Stimulated activated CD8-positive, alpha-beta memory T cell treated with anti-CD3 and anti-CD28 coated beads, Interleukin-4, amount 100 ng/mL, for 4 hours (primary cell): ENCODE measurements at places on chromosomes 1 and 21.

- DNase-seq, result no peak
These were observed 205.8 kb upstream of the PLXNA2 start for GRCh38 chr1:208449951-208450350.

- DNase-seq, result no peak
These were observed 486.6 kb downstream of the SETD4 start for GRCh38 chr21:35573472-35574374.

GRCh38 chr1:70487459-70487815 is 76.4 kb downstream of the CTH start:
- DNase-seq, result no peak

- DNase-seq, result no peak
These were observed 113.2 kb upstream of the CYYR1 start for GRCh38 chr21:26686278-26686677.

GRCh38 chr1:162487241-162487640 is 10.4 kb upstream of the UHMK1 start:
- no peak for DNase-seq

DNA sequence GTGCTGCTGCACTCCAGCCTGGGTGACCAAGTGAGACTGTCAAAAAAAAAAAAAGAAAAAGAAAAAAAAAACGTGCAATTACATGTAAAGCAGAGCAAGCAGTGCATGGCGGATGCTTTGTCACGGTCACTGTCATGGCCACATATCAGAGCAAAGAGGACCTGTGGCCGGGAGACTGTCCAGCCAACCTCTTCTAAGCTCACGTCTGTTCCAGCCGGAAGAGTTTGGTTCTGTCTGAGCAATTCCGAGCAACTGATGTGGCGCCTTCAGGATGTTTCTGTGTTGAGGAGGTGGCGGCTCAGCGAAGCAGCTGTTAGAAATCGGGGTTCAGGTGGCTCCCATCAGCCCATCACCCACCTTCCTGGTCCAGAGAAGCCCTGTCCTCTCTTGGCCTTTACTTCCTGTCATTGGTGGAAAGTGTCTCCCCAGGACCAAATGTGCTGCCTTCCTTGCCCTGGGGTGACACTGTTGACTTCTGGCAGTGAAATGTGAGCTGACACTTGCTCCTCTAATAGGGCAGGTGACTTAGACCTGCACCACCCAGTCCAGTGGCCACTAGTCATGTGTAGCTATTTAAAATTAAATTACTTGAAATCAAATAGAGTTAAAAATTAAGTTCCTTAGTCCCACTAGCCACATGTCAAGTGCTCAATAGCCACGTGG is 59.9 kb downstream of the ARHGEF10L start:
- DNase-seq, result no peak

DNA sequence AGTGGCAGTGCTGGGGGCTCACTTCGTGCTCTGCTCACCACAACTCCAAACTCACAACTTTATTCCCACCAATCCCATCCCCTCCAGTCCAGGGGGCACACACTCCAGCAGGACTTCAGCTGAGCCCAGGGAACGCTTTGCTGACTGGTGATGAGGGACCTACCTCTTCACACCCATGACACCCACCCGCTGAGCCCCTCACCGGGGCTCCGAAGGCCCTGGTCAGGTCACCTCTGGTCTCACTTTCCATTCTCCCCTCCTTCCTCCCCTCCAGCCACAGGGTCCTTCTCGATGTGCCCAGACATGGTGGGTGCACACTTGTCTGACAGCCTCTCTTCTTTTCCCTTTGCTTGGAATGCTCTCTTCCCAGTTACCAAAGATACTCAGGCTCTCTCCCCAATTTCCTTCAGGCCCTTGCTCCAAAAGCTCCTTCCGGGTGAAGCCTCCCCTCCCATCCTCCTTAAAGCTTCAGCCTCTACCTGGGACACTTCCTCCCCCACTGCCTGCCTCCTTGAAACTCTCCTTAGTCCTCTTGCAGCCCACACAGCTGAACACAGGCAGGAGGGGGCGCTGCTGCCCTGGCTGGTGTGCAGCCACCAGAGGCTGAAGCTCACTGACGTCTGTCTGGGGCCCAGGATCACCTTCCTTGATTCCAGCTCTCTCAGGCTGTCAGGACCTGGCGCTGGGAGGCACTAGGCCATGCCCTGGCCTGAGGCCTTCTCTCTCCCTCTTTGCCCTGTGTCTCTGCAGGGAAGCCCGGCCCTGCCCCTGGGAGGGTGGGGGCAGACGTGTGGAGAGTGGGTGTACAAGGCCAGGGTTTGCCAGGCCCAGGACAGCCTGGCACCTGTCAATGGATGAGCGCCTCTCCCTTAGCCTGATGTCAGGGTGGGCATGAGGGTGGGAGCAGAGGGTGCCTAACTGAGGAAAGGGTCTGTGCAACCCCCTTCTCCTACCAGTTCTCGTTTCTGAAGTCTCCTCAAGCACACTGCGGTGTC is 1.6 kb downstream of the KCNE1 start:
- no peak for DNase-seq

DNA sequence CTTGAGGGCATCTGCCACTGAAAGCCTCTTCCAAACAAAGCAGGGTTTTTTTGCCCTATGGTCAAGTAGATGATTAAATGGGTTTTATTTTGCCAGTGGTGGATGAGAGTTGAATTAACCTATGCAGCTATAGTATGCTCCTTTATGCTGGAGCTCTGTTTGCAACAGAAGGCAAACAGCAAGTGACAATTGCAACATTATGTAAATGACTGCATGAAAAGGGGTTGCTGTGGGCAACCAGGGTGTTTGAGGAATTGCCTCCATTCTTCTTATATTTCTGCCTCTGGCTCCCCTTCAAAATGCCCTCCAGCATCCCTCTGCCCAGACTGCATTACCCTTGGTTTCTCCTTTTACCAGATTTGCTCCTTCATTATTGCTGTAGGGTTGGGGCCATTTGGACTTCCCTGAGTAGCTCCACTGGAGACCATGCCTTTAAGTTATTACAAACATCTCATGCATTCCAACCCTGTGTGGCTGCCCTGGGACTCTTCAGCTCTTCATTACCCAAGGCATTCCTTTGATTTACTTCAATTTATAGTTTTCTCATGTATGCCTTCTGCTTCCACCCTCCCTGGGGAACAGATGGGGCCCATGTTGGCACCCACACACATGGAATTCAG is 398.4 kb downstream of the PRDM2 start:
- DNase-seq, result no peak

GRCh38 chr21:41593051-41593759 is 85.2 kb upstream of the TMPRSS2 start:
- no peak for DNase-seq

DNA sequence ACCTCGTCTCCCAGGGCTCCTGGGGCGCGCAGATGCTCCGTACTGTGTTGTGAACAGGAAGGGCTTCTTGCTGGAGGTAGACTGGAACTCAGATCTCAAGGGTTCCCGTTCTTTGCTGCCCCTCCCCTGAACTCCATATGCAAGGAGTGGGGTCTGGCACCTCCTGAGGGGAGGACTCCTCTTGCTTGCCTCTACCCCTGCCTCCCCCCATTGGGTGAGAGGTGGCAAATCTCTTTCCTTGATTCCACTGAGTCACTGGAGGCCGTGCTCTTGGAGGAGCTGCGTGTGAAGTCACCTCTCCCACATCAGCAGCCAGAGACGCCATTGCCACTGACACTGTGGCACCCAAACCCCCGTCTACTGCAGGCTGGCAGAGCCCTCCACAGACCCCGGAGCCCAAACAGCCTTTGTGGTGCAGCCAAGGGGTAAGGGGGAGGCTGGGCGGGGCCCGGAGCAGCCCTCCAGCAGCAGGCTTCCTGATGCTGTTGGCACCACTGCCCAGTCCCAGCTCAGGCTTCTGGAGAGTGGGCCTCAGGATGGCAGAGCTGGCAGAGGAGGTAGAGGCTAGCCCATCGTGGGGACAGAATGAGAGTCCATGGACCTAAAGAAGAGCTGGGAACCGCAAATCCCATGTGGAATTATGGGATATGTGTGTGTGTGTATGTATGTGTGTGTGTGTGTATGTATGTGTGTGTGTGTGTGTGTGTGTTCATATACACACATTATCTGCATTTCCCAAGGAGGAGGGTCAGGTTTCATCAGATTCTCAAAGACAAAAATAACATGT is 104.9 kb upstream of the RUNX3 start:
- DNase-seq, result no peak

GRCh38 chr1:82903626-82904025 is 1095.3 kb downstream of the TTLL7 start:
- DNase-seq, result no peak

DNA sequence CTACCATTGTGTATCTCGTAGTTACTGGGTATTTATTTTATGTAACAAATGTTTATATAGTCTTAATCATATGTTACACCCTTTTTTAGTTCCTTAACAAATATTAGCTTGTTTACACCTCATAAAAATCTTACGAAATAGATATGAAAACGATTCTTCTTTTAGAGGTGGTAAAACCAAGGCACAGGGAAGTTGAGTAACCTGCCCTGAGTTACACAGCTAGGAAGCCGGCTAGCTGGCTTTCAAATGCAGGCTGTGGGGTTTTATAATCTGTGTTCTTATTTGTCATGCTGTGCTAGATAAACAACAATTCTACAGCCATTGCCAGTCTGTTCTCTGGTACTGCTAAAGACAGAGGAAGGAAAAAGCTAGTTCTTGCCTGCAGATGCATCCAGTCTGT is 109.6 kb downstream of the NOS1AP start:
- no peak for DNase-seq

DNA sequence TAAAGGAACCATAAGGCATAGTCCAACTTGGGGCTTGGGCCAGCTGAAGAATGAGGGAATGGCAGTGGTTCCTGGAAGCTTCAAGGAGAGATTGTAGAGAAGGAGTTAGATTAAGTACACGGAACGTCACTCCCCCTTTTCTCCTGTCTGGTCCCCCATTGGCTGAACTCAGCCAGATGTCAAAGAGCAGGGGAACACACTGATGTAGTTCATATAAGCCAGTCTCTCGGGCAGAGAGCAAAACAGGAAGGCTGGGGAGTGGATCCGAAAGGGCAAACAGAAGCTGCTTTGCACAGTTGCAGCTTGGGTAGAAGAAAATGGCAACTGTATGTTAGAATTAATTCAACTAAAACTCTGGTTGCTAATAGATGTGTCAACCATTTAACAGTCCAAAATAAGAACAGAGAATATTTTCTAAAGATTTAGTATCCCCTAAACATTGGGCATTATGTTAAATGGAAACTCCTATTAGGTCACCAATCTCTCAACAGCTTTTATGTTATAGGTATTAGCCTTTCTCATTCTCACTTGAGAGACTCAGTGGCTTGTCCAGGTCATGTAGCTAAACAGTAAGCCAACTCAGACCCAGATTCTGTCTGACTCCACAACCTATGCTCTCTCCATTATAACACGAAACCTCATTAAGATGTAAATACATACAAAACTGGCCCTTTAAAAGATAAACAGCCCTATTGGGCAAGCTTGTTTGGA is 600.7 kb upstream of the USP24 start:
- DNase-seq, result no peak

DNA sequence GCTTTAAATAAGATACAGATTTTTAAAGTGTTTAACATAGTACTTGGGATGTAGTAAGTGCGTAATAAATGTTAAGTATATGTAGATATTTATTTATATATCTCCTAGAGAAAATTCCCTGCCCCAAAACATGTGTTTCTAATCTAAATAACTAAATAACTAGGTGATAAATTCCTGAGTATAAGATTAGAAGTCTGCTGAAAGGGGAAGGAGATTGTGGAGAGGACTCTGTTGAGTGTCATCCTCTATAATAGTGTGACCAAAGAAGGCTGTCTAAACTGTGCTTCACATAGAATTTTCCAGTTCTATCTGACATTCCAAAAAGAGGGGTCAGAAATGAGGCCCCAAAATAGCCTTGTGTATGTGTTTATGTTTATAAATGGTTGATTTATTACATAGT is 590.5 kb upstream of the ADAMTS5 start:
- DNase-seq, result no peak
